ENCODE measurements at places on chromosomes 6 and 20.

DNA sequence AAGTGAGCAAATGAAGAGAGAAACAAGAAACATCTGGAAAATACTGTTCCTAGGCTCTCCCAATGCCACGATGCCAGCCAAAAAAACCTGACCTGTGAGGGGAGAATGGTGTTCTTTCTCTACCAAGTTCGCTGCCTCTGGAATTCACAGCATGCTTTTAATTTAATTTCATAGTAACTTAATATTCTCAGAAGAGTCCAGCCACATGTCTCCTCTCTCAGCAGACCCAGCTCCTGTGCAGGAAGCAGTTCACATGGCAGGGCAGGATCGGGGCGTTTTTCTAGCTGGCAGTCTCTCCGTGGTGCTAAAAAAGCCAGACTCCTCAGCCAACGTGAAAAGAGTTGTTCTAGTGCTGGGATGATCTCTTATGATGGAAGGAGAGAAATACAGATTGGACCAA, 57.5 kb downstream of the BFSP1 start:
- DNase-seq: no peak

DNA sequence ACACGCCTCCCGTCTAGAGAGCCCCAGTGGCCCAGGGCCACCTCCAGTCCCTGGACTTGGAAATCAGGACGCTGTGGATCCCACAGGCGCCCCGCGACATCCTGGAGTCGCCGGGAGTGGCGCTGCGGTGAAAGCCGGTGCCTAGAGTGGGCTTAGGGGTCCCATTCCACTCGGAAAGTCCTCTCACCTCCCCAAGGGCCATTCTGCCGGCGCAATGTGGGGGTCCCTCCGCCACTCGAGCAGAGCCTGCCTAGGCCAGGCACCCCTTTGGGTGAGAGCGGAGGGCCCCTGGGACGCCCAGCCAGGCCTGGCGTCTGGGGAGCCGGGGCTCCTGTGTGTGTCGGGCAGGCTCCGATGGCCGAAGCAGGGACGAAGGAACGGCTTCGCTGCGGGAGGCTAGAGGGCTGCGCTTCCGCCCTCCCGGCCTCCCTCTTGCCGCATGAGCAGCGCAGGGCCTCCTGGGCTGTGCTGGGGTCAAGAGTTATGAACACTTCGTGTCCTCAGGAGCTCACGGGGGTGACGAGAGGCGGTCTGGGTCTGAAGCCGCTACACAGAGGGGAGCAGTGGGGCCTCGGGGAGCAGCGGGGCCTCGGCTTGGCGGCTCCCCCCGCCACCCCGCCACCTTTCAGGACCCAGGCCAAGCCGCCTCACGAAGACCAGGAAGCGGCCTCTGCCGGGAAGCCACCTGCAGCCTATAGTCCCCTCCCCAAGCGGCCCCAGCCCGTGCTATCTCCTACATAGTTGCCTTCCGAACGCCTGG, 13.6 kb downstream of the POU3F2 start:
- peak; percentile 80 for DNase-seq

GRCh38 chr6:149190224-149190831, 127.2 kb upstream of the TAB2 start:
- no peak for DNase-seq

GRCh38 chr6:38588631-38589366, 50.9 kb downstream of the BTBD9 start:
- no peak for DNase-seq

DNA sequence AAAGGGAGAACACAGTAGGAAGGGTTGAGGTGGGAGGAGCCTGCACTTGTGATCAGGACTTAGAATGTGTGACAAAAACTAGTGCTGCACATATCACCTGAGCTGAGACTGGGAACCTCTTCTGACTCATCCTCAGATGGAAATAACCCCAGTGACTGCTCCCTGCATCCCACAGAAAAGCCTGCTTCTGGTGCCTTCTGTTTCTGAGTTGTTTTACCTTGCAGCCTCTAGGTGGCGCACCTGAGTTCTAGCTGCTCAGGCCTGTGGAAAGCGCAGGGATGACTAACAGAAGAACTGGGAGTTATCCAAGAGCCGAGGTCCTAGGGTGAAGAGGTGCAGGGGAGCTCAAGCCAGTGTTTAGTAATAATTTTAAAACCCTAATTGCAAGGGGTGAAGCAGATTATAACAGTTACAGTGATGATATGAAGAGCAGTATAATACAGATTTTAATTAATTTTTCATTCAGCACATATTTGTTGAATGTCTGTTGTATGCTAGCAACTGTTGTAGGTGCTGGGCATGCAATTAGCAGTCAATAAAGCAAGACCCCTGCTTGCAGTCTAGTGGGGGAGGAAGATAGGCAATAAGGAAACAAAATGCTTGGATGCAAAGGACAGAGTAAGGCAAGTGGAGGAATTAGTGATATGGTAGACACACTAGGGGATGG, 302.5 kb downstream of the DHX35 start:
- no peak for DNase-seq

GRCh38 chr6:141551318-141551717, 581.4 kb upstream of the GJE1 start:
- DNase-seq: no peak

DNA sequence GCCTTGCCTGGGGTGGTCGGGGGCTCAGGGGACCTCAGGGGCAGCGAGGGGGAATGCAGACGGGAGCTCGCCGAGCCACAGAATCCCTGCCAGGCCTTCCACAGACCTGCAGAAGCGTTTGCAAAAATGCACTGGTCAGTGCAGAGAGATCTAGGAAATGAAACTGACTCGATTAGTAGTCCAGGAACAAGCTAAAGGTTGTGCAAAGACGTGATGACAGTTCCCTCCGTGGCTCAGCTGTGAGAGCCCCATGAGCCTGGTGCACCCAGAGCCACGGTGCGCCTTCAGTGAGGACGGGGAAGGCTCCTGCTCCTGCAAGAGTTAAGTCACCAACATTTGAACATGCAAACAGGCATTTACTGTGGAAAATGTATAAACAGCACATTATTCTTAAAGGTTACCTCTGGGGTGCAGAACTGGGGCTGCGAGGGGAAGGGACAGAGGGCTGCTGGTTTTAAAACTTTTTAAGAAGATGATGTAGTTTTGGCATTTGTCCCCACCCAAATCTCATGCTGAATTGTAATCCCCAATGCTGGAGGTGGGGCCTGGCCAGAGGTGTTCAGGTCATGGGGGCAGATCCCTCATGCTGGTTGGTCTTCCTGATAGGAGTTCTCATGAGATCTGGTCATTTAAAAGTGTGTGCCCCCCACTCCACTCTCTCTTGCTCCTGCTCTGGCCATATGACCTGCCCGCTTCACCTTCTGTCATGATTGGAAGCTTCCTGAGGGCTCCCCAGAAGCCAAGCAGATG, 147.3 kb downstream of the DLL1 start:
- peak; percentile 15 for DNase-seq

GRCh38 chr6:20416567-20417345, 15.1 kb downstream of the E2F3 start:
- DNase-seq: no peak

GRCh38 chr20:32332614-32333013, 25.5 kb upstream of the ASXL1 start:
- no peak for DNase-seq

GRCh38 chr20:60667641-60668040, 584.4 kb upstream of the CDH4 start:
- DNase-seq: no peak

DNA sequence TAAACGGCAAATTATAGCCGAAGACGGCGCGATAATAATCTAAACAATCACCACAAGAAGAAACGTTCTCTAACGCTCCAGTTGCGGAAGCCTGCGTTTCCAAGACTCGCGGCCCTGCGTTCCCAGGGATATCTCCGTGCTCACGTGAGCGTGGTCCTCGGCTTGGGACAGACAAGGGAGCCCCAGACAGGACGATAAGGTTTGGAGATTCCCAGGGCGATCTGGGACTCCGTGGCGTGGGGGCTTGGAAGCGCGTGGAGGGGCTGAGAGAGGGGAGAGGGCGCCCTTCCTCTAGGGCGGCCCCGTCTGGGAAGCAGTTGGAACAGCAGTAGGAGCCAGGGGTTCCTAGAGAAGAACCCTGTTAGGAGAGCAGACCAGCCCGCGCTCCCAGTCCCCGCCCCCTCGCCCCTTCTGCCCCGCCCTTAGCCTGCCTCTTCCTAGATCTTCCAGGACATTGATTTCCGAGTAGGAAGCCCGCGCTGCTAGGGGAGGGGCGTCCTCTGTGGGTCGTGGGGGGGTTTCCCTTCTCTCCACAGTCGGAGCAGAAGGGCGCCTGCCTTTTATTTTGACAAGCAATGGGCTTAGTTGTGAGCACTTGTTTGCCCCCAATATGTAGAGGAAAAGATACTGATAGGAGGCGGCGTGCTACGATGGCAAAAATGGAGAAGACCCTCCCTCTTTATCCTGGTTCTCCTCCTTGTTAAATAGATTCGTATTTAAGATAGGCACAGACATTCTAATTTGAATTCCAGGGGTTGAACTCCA, 10.6 kb downstream of the NRN1 start:
- peak; percentile 63 for DNase-seq

DNA sequence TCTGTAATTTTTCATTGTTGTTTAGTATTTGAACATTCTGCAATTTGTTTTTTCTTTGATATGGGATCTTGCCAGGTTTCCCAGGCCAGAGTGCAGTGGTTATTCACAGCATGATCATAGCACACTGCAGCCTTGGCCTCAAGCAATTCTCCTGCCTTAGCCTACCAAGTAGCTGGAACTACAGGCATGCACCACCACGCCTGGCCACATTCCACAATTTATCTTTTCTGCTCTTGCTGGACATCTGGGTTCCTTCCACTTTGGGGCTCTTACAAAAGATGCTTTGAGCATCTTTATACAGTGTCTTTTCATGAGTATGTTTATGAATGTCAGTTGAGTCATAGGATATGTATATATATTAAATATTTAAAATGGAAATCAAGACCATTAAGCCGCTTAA, 42.0 kb downstream of the PGM3 start:
- no peak for DNase-seq

DNA sequence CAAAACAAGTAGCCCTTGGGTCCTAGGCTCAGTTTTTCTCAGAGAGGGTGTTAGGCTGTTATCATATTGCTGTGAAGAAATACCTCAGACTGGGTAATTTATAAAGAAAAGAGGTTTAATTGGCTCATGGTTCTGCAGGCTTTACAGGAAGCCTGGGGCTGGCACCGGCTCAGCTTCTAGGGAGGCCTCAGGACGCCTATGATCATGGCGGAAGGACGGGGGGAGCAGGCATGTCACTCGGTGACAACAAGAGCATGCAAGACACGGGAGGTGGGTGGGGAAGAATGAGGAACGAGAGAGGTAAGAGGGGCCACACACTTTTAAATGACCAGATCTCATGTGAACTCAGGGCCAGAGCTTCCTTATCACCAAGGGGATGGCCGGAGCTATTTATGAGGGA, 26.9 kb downstream of the CDH26 start:
- DNase-seq: no peak

DNA sequence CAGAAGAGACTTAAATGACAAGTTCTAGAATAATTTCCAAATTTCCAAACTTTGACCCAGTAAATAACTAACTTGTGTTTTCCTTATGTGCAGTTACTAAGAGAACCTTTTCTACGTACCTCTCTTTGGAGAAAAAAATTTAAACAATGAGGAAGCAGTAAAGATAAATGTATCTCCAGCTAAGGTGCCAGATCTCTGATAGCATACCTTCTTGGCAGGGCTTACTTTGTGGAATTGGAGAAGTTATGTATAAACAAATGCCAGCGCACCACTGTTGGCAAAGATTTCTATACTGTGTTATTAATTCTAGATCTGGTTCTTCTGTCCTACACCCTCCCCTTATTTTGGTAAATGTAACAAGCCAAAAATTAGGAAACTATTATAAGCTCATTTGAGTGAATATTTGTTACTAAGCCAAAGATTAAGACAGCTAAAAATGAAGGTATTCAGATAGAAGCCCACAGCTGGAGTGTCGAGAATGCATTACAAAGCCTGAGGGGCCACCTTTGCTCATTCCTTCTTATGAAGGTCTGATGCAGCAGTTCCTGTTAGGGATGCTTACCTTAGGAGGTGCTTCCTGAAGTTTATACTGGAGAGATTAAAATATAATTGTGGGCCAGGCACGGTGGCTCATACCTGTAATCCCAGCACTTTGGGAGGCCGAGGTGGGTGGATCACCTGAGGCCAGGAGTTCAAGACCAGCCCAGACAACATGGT, 373.1 kb upstream of the SOX4 start:
- no peak for DNase-seq

DNA sequence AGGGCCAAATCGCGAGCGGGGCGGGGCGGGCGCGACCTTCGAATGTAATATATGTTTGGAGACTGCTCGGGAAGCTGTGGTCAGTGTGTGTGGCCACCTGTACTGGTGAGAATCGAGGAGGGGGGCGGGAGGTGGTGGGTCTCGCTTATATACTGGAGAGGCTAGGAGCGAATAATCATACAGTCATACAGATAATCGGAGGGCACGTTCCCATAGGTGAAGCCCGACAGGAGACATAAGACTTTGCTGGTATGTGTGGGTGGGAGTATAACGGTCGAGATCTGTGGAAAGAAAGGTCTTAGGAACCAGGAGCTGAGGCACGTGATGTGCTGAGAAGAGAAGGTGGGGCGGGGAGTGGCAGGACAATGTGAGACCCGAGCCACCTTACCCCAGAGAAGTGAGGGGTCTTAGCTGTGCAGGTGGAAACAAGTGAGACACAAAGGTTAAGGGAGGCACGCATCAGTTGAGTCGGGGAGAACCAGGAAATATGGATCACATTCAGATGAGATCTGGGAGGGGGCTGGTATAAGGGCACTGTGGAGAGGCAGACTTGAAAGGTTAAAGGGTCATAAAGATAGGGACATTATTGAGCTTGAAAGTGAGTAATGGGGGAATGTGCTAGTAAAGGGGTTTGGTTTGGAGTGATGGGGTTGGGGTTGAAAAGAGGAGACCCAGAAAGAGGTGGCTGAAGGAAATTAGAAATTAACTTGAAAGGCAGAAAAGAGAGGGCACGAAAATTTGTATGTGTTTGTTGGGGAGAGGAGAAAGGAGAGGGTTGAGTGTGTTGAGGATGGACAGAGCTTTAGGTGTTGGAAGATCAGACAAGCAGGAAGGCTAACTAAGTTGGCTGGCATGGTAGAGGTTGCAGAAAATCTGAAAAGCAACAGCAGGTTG, 589 bp downstream of the RNF5 start:
- DNase-seq: no peak

Data from upper lobe of left lung (tissue), 6 donors.